Activated B cell treated with CpG ODN at 0.5 μM for 24 hours (primary cell): ENCODE measurements at places on chromosomes 1 and 21. TPM values are rescaled to one million over a fixed set of nuclear protein-coding genes. Genes with fewer than 3 reads are reported as not detected.

DNA sequence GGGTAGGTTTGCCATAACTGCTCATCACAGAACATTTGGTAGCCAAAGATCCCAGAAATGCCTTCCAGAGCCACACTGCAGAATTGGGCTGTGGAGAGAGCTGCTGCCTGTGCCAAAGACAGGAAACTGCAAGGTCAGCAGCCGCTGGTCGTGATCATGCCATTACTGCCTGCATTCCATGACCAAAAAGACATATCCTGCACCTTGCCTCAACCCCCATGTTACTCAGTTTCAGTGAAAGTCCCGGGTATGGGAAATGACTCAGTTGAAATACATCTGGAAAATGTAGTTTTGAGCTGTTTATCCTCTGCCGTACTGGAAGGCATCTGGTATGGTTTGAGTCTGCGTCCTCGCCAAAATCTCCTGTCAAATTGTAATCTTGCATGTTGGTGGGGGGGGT lies 161.7 kb downstream of the FCRL5 start:
- H3K36me3 ChIP-seq, result no peaks in the 10 kb centered on the region
- H3K4me3 ChIP-seq, result no peak overlapping the region
- no peak overlapping the region for H3K27ac ChIP-seq
- no peak for DNase-seq

DNA sequence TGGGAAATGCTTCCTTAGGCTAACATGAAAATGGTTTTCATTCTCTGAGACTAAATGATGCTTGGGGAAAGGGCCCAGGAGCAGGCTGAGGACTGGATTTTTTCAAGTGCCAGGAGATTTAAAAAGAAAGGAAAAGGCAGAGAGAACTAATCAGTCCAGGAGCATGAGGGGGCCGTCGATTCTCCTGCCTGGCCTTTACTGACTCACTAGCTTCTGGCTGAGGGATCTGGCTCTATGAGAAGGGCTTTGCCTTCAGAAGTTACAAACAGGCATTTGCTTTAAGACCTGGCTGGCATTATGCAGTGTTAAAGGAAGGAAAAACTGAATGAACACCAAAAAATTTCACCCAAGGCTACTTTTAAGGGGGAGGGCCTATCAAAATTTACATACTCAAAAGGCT lies 359.2 kb downstream of the PBX1 start:
- H3K4me1 ChIP-seq, result no peaks in the 10 kb centered on the region
- no peaks in the 10 kb centered on the region for H3K27me3 ChIP-seq

DNA sequence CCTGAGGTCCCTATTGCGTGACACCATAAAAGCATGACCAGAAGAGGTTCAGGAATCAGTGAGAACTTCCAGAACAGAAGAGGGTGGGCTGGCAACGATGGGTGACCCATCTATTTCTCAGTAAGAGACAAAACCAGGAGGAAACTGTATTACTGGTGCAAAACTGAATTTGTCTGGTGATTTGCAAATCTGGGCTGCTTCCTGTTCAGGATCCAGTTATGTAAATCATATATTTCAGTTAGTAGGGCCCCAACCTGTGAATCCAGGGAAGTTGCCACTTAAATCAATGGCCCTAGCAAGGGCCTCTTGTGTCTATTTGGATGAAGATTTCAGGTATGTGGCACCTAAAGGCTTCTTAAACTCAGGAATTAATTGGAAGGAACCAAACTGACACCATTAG lies 23.1 kb upstream of the SMAP2 start:
- H3K36me3 ChIP-seq, result no peaks in the 10 kb centered on the region
- DNase-seq, result no peak
- peak overlapping the region; percentile 16 for H3K4me3 ChIP-seq
- H3K27me3 ChIP-seq, result no peaks in the 10 kb centered on the region
- H3K27ac ChIP-seq, result peak overlapping the region; percentile 65

- H3K4me3 ChIP-seq, result no peak overlapping the region
- no peaks in the 10 kb centered on the region for H3K36me3 ChIP-seq
- H3K27me3 ChIP-seq, result no peaks in the 10 kb centered on the region
Measured at GRCh38 chr1:106768501-106768900, 288.0 kb upstream of the PRMT6 start.

DNA sequence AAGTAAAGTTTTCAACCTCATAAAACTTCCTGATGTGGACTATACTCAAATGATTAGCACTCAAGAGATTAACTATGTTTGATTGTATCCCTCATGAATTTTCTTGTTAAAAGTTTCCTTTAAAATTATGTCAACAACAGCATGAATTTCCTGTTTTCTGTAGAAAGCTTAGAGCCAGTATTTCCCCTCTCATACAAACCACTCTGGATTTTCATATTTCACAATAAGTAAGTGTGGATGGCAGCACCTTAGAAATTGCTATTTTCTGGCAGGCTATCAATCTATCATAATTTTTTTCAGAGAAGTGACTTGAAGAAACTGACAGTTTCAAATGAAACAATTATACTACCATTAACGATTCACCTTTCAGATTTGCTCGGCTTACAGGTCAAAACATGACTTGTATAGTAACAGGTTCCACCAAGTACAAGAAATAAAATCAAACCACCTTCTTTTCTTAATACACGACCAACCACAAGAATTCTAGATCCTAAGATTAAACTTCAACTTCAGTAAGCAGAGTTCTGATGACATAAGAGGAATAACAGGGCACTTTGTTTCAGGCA lies 20.8 kb downstream of the ELK4 start:
- no peak overlapping the region for H3K4me3 ChIP-seq
- H3K27ac ChIP-seq, result peak overlapping the region; percentile 31
- no peak for DNase-seq
- peaks cover 26% of the 10 kb centered on the region for H3K4me1 ChIP-seq
- peaks cover 76% of the 10 kb centered on the region for H3K36me3 ChIP-seq

GRCh38 chr1:25643929-25644328 lies 27.3 kb downstream of the MAN1C1 start:
- no peak overlapping the region for H3K27ac ChIP-seq
- peaks cover 11% of the 10 kb centered on the region for H3K4me1 ChIP-seq
- H3K4me3 ChIP-seq, result no peak overlapping the region
- H3K27me3 ChIP-seq, result peaks cover 54% of the 10 kb centered on the region

DNA sequence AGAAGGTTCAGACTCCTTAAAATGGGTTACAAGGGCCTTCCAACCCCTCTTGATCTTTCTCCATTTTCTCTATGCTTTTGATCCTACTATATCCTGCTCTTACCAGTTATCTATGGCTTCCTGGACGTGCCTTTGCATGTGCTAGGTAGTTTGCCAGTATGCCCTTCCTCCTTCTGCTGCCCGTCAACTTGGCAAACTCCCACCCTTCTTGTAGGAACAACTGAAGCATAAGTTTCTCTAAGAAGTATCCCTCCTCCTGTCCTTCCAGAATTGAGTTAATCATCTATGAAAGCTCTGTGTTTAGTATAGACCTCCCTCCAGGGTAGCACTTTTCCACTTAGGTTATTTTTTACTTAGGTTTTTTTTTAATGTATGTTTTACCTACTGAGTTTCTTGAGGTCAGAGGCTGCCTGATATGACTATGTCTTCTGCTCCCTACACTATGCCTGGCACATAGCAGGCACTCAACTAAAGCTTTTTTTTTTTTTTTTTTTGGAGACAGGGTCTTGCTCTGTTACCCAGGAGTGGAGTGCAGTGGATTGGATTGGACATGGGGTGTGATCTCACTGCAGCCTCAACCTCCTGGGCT lies 10.0 kb upstream of the IGSF3 start:
- peaks cover 20% of the 10 kb centered on the region for H3K27me3 ChIP-seq
- H3K36me3 ChIP-seq, result no peaks in the 10 kb centered on the region

DNA sequence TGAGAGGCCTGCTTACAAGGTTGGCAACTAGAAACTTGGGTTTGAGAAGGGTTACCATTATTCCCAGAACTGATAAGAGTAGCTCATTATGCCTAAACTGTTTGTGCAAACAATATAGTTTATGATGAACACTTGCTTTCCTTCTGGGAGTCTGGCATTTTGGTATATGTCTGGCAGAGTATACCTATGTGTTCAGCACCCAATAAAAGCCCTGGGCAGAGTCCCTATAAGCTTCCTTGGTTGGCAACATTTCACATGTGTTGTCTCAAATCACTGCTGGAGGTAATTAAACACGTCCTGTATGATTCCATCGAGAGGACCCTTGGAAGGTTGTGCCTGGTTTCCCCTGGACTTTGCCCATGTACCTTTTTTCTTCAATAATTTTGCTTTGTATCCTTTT lies 39.7 kb upstream of the DMRTA2 start:
- H3K4me3 ChIP-seq, result no peak overlapping the region
- H3K36me3 ChIP-seq, result peaks cover 17% of the 10 kb centered on the region
- DNase-seq, result no peak
- H3K27ac ChIP-seq, result no peak overlapping the region

DNA sequence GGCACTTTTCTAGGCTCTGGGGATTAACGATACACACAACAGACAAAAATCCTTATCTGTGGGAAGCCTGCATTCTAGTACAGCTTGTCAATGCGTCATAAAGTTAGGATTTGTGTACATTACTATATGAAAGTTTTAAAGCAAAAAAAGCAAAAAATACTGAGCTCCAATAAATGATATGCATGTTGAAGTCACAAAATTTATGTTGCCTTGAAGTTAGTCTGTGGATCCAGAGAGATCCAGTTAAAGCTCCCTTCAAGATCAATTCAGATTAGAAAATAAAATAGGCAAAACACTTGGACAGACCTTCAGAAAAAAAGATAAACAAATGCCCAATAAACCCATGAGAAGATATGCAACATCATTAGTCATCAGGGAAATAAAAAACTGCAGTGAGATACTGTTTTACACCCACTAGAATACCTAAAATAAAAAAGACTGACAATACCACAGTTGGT lies 33.1 kb upstream of the KCNQ4 start:
- no peaks in the 10 kb centered on the region for H3K27me3 ChIP-seq
- peaks cover 92% of the 10 kb centered on the region for H3K36me3 ChIP-seq

- H3K4me1 ChIP-seq, result peaks cover 12% of the 10 kb centered on the region
- DNase-seq, result no peak
- peak overlapping the region; percentile 62 for H3K27ac ChIP-seq
- peaks cover 66% of the 10 kb centered on the region for H3K36me3 ChIP-seq
Measured at GRCh38 chr1:113768916-113769600, 9.8 kb upstream of the PHTF1 start.

DNA sequence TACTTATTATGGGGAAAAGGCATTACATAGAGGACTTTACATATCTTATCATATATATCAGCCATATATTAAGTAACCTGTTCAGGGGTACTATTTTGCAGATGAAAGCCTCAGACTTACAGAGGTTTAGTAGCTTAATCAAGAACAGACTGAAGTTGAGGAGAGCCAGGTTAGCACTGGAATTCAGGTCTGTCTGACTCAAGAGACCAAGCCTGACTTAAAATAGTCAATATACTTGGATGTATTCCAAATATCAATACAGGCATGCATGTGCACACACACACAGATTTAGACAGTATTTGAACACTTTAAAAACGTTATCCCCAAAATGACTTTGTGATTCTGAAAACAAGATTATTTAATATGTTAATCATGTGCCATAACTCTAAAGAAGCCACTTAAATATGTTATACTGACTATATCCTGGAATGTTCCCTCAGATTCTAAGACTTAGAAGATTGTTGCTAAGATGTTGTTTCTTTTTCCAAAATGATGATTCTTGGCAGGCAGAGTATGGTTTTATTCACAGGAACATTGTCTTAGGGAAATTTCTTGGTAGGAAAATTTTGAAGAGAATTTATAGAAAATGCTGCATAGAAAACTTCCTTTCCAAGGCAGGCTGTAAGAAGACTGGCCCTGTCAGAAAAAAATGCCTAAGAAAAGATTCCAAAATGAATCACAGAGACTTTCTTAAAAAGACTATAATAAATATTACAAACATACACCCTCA lies 61.6 kb downstream of the ADAMTS1 start:
- no peaks in the 10 kb centered on the region for H3K4me1 ChIP-seq
- no peak for DNase-seq
- no peak overlapping the region for H3K27ac ChIP-seq
- H3K4me3 ChIP-seq, result no peak overlapping the region

DNA sequence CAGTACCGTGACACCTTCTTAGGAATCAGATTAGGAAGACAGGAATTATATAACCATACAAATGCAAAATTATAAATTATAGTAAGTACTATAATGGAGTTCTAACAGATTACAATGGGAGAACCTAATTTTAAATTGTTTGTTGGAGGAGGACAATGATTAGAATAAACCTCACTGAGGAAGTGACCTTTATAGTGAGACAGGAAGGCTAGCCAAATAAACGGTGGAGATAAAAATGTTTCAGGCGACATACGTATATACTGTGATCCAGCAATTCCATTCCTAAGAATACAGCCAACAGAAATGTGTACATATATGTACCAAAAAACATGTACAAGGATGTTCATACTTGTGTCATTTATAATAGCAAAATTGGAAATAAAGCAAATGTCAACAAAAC lies 15.2 kb downstream of the SYNJ1 start:
- H3K27me3 ChIP-seq, result peaks cover 41% of the 10 kb centered on the region
- peaks cover 20% of the 10 kb centered on the region for H3K4me1 ChIP-seq
- H3K4me3 ChIP-seq, result no peak overlapping the region

- H3K36me3 ChIP-seq, result no peaks in the 10 kb centered on the region
- no peak overlapping the region for H3K27ac ChIP-seq
- H3K27me3 ChIP-seq, result peaks cover 9% of the 10 kb centered on the region
- H3K4me1 ChIP-seq, result peaks cover 15% of the 10 kb centered on the region
- DNase-seq, result no peak
- no peak overlapping the region for H3K4me3 ChIP-seq
Measured at GRCh38 chr1:212640223-212640878, 31.8 kb downstream of the ATF3 start.

DNA sequence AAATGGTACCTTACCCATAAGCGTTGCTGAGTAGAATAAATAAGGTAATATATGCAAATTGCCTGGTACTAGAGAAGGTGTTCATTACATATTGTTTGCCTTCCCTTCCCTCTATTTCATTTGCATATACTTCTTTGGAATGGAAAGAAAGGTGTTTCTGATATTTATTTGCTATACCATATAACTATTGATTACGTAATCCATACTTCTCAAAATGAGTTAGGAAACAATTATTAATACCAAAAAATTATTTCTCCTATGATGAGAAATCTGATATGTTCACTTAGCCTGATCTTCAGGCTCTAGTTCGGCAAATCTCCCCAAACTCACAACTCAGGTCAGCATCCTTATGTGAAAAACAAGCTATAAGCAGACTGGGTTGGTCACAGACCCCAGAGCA lies 119.3 kb downstream of the DAB1 start:
- peaks cover 7% of the 10 kb centered on the region for H3K4me1 ChIP-seq
- no peaks in the 10 kb centered on the region for H3K36me3 ChIP-seq
- H3K27me3 ChIP-seq, result no peaks in the 10 kb centered on the region
- DNase-seq, result no peak
- H3K27ac ChIP-seq, result no peak overlapping the region
- H3K4me3 ChIP-seq, result no peak overlapping the region

GRCh38 chr1:94865360-94865759 lies 45.2 kb downstream of the SLC44A3 start:
- no peak for DNase-seq
- no peaks in the 10 kb centered on the region for H3K4me1 ChIP-seq
- no peak overlapping the region for H3K4me3 ChIP-seq
- H3K27ac ChIP-seq, result no peak overlapping the region
- peaks cover 7% of the 10 kb centered on the region for H3K27me3 ChIP-seq

KLHDC7A gene
- total RNA-seq, result not detected in 2 replicates

LORICRIN gene
- total RNA-seq, result 0.59 and 0.80 TPM in 2 replicates

LCE1A gene
- not detected in 2 replicates for total RNA-seq

DNMT3L gene
- total RNA-seq, result not detected in 2 replicates

AIM2 gene
- 46.5 and 53.3 TPM in 2 replicates for total RNA-seq

LCE2A gene
- total RNA-seq, result not detected in 2 replicates

TDRD5 gene
- not detected in 2 replicates for total RNA-seq
